ENCODE measurements at places on chromosomes 6 and 20.

DNA sequence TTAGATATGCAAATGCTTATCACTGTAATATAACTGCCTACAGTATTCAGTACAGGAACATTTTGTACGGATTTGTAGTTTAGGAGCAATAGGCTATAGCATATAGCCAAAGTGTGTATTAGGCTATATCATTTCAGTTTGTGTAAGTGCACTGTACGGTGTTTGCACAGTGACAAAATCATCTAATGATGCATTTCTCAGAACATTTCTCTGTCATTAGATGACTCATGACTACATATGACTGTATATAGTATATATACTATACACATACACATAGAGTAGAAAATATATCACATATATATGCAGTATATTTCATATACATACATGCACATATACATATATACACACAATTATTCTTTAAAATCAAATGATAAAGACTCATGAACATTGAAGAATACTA, 158.4 kb downstream of the PTCHD4 start:
- DNase-seq: no peak

DNA sequence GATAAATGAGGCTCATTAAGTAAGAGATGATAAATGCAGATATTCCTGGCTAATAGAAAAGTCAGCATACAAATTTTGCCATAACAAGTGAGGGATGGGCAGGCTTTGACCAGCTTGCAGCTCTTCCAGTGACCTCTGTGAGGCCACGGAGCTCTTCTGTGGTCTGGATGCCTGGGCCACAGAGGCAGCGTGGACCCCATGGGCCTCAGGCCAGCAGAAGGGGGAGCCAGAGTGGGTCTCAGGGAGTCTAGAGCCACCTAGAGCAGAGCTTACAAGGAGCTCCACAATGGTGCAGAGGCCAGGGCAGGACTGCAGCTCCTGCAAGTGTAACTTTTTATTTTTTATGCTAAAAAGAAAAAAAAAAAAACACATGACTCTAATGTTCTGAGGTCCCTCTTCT, 165.1 kb downstream of the ARID1B start:
- no peak for DNase-seq

DNA sequence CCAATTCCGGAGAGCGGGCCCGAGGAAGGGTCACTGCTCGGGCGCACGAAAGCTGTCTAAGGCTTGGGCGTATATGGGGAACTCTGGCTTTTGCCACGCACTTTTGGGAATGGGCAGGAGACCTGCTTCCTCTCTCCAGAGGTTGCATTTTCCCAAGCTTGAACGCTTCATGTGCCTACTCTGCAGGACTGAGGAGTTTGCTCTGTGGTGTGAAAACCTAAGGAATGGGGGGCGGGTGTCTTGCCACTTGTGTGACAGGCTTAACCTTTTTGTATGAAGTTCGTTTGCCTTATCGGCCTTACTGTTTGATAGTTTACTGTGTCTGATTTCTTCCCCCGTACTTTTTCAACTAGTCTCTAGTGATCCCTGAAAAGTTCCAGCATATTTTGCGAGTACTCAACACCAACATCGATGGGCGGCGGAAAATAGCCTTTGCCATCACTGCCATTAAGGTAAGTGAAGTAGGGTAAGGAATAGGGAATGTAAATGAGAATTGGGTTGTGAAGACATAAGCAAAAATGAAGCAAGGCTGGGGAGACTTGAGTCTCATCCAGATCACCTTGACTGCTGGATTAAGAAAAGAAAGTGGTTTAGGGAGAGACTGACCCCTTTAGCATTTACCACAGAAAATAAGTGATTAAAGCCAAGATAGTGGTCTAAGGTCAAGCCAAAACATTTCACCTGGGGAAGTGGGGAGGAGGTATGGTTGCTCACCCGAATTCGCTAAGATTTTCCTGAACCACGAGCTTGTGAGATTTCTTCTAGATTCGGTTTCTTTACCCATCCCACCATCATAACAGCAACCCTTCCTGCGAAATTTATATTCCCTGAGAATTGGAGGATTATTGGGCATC, 627 bp downstream of the RPS18 start:
- DNase-seq: no peak

DNA sequence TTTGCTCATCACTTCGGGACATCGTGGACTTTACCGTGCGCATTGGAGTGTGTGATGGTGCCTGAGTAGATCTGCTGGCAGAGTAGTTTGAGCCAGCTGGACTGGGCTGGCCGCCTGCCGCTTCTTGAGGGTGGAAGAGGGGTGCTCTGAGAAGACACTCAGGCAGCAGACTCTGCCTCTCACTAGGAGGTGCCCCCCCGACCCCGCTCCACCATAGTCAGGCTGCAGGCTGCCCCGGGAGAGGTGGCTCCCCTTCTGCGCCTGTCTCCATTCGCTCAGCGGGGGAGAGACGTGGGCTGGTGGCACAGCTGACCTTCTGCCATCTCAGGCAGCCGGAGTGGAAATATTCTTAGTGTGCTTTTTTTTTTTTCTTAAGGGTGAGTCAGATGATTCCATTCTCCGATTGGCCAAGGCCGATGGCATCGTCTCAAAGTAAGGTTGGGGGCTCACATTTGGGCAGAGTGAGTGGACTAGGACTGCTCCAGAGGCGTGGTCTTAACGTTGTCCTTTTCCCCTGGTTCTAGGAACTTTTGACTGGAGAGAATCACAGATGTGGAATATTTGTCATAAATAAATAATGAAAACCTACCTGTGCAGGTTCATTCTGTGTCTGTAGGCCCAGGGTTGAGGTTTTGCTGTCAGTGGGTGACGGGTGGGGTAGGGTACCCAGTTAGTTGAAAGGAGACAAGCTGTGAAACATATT, 1.2 kb downstream of the RPS21 start:
- DNase-seq: no peak

GRCh38 chr6:44078827-44079671, 48.2 kb downstream of the MRPL14 start:
- peak; percentile 79 for DNase-seq

DNA sequence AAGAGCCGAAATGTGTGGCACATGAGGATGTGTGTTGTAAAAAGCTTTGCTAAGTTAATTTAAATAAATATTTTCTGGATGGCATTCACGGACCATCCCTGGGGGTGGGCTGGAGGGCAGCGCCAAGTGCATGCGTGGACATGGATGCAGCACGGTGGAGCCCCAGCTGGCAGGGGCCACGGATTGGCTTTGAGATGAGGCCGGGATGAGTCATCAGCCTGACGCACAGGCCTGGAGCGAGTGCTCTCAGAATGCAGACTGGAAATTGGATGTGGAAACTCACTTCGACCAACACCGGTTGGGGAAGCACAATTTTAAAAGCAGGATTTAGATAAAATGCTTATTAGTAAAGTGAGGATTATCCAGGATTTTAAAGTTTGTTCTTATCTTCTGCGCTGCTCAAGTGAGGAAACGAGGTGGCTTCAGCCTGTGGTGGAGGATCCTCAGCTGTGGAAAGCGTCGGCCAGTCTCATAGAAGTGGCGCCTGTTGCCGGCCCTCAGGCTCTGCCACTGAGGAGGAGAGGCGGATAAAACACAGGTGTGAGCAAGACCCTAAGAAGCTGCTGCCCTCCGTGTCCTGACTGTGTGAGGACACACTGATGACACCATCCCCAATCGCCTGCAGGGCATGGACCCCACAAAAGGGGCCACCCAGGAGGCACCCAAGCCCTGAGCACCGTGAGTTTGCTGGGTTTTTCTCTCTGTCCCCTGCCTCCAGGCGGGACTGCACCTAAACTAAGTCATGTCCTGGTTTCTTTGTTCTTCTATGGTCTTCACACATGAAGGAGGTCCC, 279.7 kb downstream of the CDH4 start:
- no peak for DNase-seq

- DNase-seq: no peak
These were observed 129.3 kb downstream of the PFDN4 start for GRCh38 chr20:54337144-54337543.

DNA sequence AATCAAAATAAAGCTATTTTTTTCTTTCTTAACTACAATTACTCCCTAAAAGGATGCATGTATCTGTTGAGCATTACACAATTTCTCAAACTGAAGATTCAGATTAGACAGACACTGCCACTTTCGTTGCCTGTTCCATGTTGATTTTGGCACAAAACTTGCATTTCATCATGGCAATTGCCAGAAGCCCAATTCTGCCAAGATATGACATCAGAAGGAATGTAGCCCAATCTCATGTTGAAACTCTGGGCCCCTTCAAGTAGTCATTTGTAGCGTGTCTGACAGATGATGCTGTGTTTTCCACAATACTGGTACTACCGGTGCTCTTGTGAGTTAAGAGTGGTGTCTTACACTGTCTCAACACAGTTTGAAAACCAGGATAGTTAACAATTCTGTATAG, 705.4 kb downstream of the PTPRT start:
- DNase-seq: no peak

GRCh38 chr20:14916360-14916920, 579.0 kb upstream of the FLRT3 start:
- no peak for DNase-seq

- no peak for DNase-seq
These were observed 39.9 kb upstream of the SULF2 start for GRCh38 chr20:47825011-47825762.
